GM23248 (cell line): ENCODE measurements at places on chromosomes 7 and 10. TPM values are rescaled to one million over a fixed set of nuclear protein-coding genes. Genes with fewer than 3 reads are reported as not detected.
A peak's percentile ranks its signal among the peaks of the same experiment; 100 is the strongest.

GRCh38 chr10:69449841-69450240 is 1.4 kb upstream of the TSPAN15 start:
- no peaks in the 10 kb centered on the region for H3K36me3 ChIP-seq
- H3K27me3 ChIP-seq: peaks cover 19% of the 10 kb centered on the region
- no peak overlapping the region for H3K27ac ChIP-seq
- H3K4me3 ChIP-seq: no peak overlapping the region
- DNase-seq: peak; percentile 50
- H3K4me1 ChIP-seq: peaks cover 20% of the 10 kb centered on the region

- H3K4me1 ChIP-seq: peaks cover 45% of the 10 kb centered on the region
- peak overlapping the region; percentile 84; the same call in 1 of the 2 replicates for H3K27ac ChIP-seq
- no peak overlapping the region for H3K4me3 ChIP-seq
Measured at GRCh38 chr10:74049955-74050354, 52.0 kb downstream of the VCL start.

DNA sequence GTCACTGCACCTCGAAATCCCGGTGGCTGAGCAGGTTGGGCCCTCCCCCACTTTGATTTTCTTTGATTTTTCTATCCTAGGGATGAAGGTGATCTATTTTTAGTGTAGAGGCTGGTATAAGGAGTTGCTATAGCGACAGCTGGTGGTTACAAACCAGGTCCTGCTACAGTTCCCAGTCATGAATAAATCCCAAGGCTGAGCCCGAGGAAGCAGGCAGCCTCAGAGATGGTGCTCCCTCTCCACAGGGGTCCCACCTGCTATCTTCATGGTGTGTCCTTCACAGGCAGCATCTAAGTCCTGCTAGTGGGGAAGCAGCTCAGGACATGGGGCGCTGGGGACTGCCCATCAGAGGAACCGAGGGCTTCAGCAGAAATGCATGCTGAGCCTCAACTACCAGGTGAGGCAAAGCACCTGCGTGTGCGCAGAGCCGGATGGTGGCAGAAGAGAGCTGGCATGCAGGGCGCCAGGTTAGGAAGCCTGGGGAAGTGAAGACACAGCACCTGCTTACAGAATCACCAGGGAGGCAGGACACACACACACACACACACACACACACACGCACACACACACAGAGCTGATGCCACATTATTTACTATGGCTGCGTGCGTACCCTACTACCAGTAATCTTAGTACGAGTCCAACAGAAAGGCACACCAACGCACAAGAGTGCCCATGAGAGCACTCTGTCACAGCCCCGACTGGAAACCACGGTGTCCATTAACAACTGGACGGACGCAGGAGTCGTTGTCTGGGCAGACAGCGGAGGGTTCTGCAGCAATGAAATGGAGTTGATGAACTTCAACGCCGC is 150.9 kb downstream of the PRKAG2 start:
- no peak for DNase-seq
- H3K27ac ChIP-seq: no peak overlapping the region
- H3K4me1 ChIP-seq: peaks cover 13% of the 10 kb centered on the region
- no peak overlapping the region for H3K4me3 ChIP-seq
- no peaks in the 10 kb centered on the region for H3K27me3 ChIP-seq

DNA sequence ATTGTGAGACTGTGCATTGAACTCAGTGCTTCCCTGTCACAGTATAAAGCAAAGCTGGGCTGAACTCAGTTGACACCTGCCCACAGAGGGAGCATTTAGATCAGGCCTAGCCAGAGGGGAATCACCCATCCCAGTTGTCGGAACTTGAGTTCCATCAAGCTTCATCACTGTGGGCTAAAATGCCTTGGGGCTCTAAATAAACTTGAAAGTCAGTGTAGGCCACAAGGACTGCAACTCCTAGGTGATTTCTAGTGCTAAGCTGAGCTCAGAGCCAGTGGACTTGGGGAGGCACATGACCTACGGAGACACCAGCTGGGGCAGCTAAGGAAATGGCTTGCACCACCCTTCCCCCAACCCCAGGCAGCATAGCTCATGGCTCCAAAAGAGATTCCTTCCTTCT is 7.7 kb upstream of the ABCB4 start:
- DNase-seq: no peak
- H3K36me3 ChIP-seq: no peaks in the 10 kb centered on the region
- no peak overlapping the region for H3K4me3 ChIP-seq
- no peaks in the 10 kb centered on the region for H3K4me1 ChIP-seq

DNA sequence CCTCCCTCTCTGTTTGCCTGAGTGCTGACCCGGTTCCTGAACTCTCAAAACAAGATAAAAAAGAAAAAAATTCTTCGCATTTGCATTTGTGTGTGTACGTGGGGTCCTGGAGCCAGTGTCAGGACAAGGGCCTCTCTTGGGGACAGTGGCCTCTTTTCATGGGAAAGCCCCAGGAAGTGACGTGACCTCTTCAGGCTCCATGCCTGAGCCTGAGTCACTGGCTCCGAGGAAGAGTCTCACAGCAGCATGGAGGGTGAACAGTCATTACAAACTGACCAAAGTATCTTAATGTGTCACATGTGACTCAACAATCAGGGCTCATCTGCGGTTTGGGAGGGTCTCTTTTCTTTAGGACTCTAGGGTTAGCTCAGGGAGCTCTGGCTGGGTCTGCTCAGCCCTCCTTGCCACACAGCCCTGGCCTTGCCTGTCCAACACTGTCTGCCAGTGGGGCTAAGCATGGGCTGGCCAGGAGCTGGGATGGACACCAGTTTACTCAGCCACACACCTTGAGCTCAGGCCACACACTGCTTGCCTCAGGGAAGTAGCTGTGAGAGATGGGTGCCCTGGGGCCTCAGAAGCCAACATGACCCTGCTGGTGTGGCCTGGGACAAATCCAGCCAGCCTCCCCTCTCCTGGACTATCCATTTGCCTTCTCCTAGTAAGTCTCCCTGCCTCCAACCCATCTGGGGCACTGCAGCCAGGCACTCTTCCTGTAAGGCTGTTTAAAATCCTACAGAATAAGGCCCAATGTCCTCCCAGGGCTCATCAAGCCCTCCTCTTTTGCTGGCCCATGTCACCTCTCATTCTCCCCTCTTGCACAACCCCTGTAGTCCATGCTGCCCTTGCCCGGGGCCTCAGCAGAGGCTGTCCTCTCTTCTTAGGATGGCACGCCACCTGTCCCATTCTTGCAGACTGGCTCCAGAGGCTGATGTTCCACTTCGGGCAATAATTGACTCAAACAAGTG is 10.5 kb downstream of the TMEM273 start:
- DNase-seq: peak; percentile 97
- no peak overlapping the region for H3K4me3 ChIP-seq
- H3K27me3 ChIP-seq: no peaks in the 10 kb centered on the region
- no peaks in the 10 kb centered on the region for H3K36me3 ChIP-seq

- no peaks in the 10 kb centered on the region for H3K4me1 ChIP-seq
- H3K27me3 ChIP-seq: no peaks in the 10 kb centered on the region
- no peak overlapping the region for H3K4me3 ChIP-seq
- no peak overlapping the region for H3K27ac ChIP-seq
Measured at GRCh38 chr7:158494162-158494586, 93.4 kb downstream of the PTPRN2 start.

- no peaks in the 10 kb centered on the region for H3K4me1 ChIP-seq
- DNase-seq: no peak
- no peak overlapping the region for H3K4me3 ChIP-seq
- no peaks in the 10 kb centered on the region for H3K27me3 ChIP-seq
Measured at GRCh38 chr7:64504581-64505120, 58.2 kb downstream of the ZNF680 start.

GRCh38 chr10:122162671-122163173 is 108.4 kb upstream of the BTBD16 start:
- H3K27me3 ChIP-seq: no peaks in the 10 kb centered on the region
- peak overlapping the region; percentile 69; the same call in 1 of the 2 replicates for H3K4me3 ChIP-seq
- no peak overlapping the region for H3K27ac ChIP-seq
- DNase-seq: no peak

DNA sequence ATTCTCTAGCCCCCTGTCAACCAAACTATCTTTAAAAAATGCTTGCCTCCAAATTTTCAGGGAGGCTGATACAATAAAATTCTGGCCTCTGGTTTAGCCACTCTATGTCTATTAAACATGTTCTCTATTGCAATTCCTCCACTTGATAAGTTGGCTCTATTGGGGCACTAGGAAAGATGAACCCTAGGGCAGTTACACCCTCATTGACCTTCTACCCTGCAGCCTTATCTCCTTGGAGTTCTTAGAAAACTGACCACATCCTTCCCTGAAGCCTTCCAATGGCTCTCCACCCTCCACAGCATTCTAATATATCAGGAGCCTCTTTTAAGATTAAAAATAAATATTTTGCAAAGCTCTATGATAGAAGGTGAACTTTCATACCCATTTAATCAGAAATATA is 30.6 kb downstream of the SVOPL start:
- no peaks in the 10 kb centered on the region for H3K4me1 ChIP-seq
- no peaks in the 10 kb centered on the region for H3K27me3 ChIP-seq
- no peak for DNase-seq

GRCh38 chr10:77685432-77685831 is 47.8 kb upstream of the KCNMA1 start:
- H3K27me3 ChIP-seq: peaks cover 24% of the 10 kb centered on the region
- no peaks in the 10 kb centered on the region for H3K36me3 ChIP-seq
- no peak for DNase-seq
- no peak overlapping the region for H3K27ac ChIP-seq
- no peak overlapping the region for H3K4me3 ChIP-seq

DNA sequence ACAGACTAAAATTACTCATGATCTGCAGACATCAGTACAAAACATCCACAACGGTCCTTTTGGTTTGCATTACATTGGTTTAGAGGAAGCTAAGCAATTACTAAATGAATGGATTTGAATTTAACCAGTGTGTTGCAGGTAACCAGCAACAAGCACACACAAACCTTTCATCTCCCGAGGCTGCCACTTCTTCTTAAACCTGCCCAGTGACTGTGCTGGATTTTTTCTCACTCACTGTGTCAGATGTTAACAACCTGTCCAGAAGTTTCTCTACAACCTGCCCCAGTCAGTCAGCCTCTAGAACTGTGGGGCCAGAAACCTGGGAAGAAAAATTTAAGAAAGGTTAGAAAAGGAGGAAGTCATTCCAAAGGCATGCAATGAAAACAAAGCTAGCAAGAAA is 2.4 kb upstream of the MEOX2 start:
- no peaks in the 10 kb centered on the region for H3K36me3 ChIP-seq
- no peak overlapping the region for H3K27ac ChIP-seq
- peaks cover 4% of the 10 kb centered on the region; the same call in 1 of the 2 replicates for H3K4me1 ChIP-seq
- DNase-seq: no peak
- H3K27me3 ChIP-seq: peaks cover 69% of the 10 kb centered on the region
- H3K4me3 ChIP-seq: no peak overlapping the region

DNA sequence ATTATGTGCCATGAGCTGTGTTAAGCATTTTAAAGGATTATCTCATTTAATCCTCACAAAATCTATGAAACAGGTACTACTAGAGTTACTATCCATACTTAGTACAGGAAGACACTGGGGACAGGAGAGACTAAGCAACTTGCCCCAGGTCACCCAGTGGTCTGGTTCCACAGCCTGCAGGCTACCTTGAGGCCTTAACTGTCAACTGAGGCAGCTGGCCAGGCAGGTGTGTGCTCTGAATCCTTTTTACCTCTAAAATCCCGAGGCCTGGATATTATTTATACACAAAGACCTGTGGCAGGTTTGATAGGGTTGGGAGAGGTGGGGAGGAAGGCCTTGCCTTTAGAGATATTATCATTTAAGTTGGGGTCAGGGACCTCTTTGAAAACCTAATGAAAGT is 3.1 kb downstream of the ZNF777 start:
- 0 out of 2 replicates have a peak, but pooled peaks cover 3% of the 10 kb centered on the region for H3K4me1 ChIP-seq
- H3K27me3 ChIP-seq: no peaks in the 10 kb centered on the region

- DNase-seq: no peak
- no peak overlapping the region for H3K27ac ChIP-seq
- no peak overlapping the region for H3K4me3 ChIP-seq
- no peaks in the 10 kb centered on the region for H3K36me3 ChIP-seq
- H3K4me1 ChIP-seq: no peaks in the 10 kb centered on the region
Measured at GRCh38 chr7:124062171-124062570, 29.3 kb upstream of the TMEM229A start.

Gene BNIP3
- total RNA-seq: 283 and 423 TPM in 2 replicates

GRCh38 chr10:71773221-71773971 is at the start of gene VSIR:
Gene VSIR (minus strand): TSS chr10:71773520. CDS start chr10:71773439, 81 bp downstream.
- peak within 1 kb of the TSS; percentile 86 for H3K4me3 ChIP-seq
- no peaks in the 10 kb centered on the region for H3K27me3 ChIP-seq
- peaks cover 35% of the 10 kb centered on the region for H3K4me1 ChIP-seq

- no peak overlapping the region for H3K4me3 ChIP-seq
- no peaks in the 10 kb centered on the region for H3K27me3 ChIP-seq
- H3K27ac ChIP-seq: no peak overlapping the region
- H3K4me1 ChIP-seq: no peaks in the 10 kb centered on the region
- H3K36me3 ChIP-seq: no peaks in the 10 kb centered on the region; the same call in 1 of the 2 replicates
Measured at GRCh38 chr7:47354071-47354470, 227.8 kb downstream of the TNS3 start.

Gene CCL24
- total RNA-seq: not detected in 2 replicates

Gene OR2A42
- total RNA-seq: 0.25 and 0.32 TPM in 2 replicates

Gene ARHGEF35
- total RNA-seq: 3.4 and 4.3 TPM in 2 replicates
